Esophagus mucosa (tissue), 1 donor: ENCODE measurements at places on chromosomes 5 and 9. TPM values are rescaled to one million over a fixed set of nuclear protein-coding genes. Genes with fewer than 3 reads are reported as not detected.

Gene MSX2
- 1.3 TPM for total RNA-seq

Gene LIFR
- total RNA-seq: 6.9 TPM

DNA sequence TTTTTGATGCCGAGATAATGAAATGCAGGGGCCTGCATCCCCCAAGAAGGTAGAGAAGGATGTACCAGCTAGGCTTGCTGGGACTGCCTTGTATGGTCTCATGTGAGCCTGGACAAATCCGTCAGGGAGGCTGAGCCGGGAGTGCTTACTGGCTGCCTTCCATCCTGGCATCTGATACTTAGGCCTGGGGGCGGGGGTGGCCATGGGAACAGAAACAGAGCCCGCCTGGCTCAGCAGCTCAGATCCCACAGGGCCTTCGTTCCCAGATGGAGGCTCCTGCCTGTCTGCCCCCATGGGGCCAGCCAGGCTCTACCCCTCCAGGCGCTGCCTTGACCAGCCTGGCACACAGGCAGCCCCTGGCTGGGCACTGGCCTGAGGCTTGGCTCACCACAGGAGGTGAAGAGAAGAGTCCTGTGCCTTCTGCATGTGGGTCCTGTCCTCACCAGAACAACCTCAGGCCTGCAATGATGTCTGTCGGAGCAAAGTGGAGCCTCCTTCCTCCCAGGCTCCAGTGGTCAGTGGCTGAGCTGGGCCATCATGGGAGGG is 10.5 kb upstream of the SPATA31E1 start:
- no peak for ATAC-seq

DNA sequence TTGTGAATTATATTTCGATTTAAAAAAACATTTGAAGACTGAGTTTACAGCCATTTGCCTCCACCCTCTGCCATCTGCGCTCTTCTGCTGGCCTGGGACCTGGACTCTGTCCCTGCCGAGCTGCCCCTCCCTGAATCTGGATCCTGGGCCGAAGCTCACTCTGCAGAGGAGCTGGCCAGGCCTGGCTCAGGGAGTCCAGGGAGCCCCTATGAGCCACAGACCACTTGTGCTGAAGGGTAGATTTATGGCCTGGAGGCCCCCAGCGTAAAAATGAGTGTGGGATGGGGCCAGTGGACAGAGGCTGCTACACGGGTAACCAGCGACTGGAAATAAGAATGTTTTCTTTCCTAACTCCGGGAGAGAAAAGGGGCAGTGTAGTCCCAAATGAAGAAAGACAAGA is 129.8 kb downstream of the FGF18 start:
- ATAC-seq: no peak

DNA sequence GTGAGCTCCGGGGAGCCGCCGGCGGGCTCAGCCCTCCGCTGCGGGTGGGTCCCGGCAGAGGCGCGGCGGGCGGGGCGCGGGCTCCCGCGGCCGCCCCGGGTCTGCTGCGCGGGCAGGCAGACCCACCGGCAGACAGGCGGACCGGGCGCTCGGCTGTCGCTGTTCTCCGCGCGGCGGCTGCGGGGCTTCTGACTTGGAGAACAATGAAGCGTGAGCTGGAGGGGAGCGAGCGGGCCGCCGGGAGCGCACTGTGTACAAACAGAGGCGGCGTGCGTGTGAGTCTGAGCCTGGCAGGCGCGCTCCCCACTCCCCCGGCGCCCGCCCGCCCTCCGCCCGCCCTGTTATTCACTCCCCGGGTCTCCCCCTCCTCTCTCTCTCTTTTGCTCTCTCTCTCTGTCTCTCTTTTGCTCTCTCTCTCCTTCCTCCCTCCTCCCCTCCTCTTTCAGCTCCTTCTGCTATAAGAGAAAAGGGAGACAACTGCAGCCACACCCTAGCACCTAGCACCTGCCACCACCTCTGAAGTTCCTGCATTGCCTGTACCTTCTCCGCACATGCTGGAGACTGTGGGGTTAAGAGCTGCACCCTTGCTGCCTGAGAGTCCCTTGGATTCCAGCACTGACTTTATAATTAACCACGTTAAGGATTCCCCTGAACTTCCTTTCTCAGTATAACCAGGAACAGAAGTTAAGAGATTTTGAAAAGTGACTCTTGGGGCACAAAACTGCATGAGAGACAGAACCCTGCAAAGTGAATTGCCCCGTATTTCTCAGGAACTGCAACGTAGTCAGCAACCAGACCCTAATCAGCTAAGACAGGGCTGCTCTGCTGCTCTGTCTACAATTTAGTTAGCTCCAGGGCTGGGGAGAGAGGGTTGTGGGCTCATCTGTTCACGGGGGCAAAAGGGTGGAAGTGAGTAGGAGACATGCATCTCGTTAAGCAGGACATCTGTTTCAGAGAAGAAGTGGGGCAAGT is at the start of gene EDIL3:
Gene EDIL3, minus strand, starts transcription at position 277 of the 972 bp plus-strand sequence. CDS start 506 bp downstream, outside the sequence.
- ATAC-seq: peak; percentile 50

DNA sequence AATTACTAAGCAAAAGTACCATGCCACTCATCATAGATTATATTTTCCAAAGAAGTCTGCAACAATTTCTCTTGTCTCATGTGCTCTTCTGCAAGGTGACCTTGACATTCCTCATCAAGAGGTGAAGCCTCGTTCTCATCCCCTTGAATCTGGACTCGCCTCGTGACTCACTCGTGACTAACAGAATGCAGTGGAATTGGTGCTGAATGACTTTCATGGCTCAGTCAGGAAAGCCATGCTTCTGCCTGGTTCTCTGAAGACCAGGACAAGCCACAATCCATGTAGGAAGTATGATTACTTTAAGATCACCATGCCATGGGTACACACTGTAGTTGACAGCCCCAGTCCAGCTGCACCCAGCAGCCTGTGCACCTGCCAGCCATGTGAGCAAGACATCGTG is 335.8 kb downstream of the GADD45G start:
- no peak for ATAC-seq

DNA sequence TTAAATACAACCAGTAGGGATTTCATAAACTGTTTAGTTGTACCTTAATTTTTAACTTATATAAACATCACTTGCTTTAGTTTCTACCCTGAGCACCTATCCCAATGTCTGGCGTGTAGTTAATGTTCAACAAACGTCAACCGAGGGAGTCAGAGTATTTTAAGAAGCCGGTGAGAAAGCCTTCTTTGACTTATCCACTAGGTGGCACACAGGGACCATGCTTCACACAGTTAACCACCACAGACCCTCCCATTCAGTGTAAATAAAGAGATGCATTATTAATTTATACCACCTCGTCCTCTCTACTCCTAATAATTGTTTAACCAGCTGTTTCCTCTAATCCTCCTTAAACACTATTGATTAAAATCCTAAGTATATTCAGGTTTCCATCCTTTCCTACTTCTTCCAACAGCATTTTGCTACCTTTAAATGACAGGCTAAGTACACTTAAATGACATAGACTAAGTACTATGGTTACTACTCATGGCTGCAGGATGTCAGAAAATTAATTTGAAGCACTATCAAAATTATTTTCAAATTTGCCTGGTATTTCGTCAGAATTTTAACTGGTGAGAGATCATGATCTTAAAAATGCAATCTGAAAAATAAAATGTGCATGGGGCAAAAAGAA is 2.3 kb downstream of the HAPLN1 start:
- ATAC-seq: peak; percentile 61

DNA sequence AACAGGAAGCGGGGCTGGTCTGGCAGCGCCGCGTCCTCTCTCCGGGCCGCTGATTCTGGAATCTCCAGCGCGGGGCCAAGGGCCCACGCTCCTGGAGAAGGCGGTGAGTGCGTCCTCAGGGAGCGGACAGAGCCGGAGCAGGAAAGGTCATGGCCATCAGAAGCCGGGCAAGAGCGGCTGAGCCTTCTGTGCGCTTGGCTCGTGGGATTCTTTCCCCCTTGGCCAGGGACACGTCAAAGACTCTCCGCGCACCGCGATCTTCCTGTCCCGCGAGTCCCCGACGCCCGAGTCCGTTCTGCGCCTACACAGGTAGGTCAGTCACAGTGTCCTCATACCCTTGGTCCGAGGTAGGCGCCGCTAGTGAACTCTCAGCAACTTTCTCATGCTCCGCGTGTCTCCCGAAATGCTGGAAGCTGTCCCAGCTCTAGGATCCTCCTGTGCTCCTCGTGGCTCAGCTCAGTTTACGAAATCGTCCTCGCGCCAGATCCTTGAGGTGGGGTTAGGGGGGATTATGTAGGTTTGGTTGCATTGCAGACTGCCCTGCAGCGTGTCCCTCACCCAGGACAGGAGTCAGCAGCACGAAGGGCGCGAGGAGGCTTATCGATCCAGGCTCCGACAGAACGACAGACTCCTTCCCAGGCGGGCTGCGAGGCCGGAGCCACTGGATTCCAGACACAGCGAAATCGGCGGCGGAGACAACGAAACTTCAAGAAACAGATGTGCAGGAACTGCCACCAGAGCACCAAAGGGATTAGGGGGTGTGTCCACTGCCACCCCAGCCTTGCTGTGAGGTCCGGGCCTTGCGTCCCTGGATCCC is 8.7 kb downstream of the LHX6 start:
- no peak for ATAC-seq

GRCh38 chr9:19431361-19432171 is 22.8 kb downstream of the ACER2 start:
- ATAC-seq: no peak
